ENCODE measurements at places on chromosomes 4 and X. TPM values are rescaled to one million over a fixed set of nuclear protein-coding genes. Genes with fewer than 3 reads are reported as not detected.

Gene AIFM1
- 36.0 TPM for total RNA-seq

Gene TRO
- 12.2 TPM for total RNA-seq

Gene MUC7
- total RNA-seq = not detected

Gene CBR4
- total RNA-seq = 9.9 TPM

Gene FAM47E
- not detected for total RNA-seq

Gene IL13RA2
- 5.3 TPM for total RNA-seq

Gene SSX2
- total RNA-seq = not detected

Gene SYTL5
- total RNA-seq = 0.19 TPM

Gene ETNPPL
- total RNA-seq = not detected

Gene SPIN2A
- total RNA-seq = 0.12 TPM

Gene STIM2
- total RNA-seq = 17.1 TPM

Gene GAGE1
- total RNA-seq = not detected

DNA sequence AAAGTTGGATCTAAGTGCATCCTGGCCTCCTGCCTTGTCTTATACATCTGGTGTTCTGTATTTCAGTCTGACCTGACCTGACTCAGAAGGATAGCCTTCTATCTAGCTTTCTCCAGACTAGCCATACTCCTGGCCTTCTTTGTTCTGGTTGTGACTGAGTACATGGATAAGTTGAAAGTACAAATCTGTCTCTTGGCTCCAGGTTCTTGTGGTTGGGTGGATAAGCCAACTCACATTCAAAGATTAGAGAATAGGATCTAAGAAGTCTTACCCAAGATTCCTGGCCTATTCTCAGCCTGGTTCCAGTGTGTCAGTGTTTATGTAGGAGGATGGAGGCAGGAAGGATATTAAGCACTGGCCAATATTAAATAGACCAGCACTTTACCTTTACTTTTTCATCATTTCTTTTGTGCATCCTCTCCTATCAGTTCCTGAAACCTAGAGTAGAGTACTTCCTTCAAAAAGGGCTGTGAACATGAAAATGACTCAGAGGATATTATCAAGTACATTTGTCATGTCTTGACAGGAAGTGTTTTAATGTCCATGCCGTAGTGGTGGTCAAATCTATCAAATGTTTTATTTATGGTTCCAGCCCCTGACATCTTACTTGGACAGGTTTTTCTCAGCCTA, 123.5 kb downstream of the IL15 start:
- DNase-seq = no peak
- H3K36me3 ChIP-seq = no peaks in the 10 kb centered on the region
- H3K4me1 ChIP-seq = peaks cover 13% of the 10 kb centered on the region
- no peak overlapping the region for H3K27ac ChIP-seq
- H3K27me3 ChIP-seq = no peaks in the 10 kb centered on the region
- no peak overlapping the region for H3K4me3 ChIP-seq

DNA sequence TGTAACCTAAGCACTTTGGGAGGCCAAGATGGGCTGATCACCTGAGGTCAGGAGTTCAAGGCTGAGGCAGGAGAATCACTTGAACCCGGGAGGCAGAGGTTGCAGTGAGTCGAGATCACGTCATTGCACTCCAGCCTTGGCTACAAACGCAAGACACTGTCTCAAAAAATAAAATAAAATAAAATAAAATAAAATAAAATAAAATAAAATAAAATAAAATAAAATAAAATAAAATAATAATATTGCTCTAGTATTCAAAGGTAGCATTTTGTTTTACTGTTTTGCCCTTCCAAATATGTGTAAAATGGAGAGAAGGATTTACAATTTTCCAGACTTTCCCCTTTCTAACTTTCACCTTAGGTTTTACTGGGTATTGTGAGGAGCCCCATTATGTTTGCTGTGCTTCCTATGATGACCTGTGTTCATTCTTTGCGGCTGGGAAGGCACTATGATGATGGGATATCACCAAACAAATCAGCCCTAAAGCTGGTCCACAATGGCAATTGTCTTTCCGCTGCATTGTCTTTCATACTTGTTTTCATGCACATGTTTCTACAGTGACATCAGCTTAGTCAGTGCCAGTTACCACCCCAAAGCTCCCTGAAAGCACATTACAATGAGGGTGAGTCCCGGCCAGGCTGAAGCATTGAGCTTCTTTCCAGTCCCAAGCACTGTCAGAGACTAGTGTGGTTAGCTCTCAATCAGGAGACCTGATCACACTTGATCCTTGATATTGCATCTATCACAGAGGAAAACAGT, 50.8 kb downstream of the DTHD1 start:
- H3K36me3 ChIP-seq = no peaks in the 10 kb centered on the region
- no peaks in the 10 kb centered on the region for H3K4me1 ChIP-seq
- no peak overlapping the region for H3K4me3 ChIP-seq
- H3K27me3 ChIP-seq = no peaks in the 10 kb centered on the region

GRCh38 chrX:68433155-68433980, at the start of gene OPHN1:
OPHN1 (minus strand) TSS chrX:68433495; CDS start chrX:68433020, 475 bp downstream.
- no peaks in the 10 kb centered on the region for H3K27me3 ChIP-seq
- peak within 1 kb of the TSS; percentile 97 for H3K27ac ChIP-seq
- peak; percentile 80 for DNase-seq
- H3K36me3 ChIP-seq = peaks cover 11% of the 10 kb centered on the region
- H3K4me3 ChIP-seq = peak within 1 kb of the TSS; percentile 93
- H3K4me1 ChIP-seq = peaks cover 56% of the 10 kb centered on the region

DNA sequence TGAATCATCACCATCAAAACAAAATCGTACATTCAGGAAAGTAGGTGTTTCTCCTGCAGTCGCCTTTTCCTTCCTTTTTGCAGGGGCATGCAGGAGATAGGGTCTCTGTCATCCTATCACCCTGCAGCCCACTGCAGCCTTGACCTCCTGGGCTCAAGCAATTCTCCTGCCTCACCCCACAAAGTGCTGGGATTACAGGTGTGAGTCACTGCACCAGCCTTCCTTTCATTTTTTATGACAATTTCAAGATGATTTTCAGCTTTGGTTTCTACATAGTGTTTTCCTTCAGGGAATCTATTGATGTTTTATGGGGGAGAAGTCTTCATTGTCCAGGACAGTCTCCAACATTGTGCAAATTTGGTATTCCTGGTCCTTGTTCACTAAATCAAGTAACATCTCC, 71.7 kb downstream of the USP38 start:
- no peak overlapping the region for H3K4me3 ChIP-seq
- H3K27ac ChIP-seq = no peak overlapping the region
- no peaks in the 10 kb centered on the region for H3K36me3 ChIP-seq
- H3K4me1 ChIP-seq = peaks cover 24% of the 10 kb centered on the region
- no peak for DNase-seq
- no peaks in the 10 kb centered on the region for H3K27me3 ChIP-seq

DNA sequence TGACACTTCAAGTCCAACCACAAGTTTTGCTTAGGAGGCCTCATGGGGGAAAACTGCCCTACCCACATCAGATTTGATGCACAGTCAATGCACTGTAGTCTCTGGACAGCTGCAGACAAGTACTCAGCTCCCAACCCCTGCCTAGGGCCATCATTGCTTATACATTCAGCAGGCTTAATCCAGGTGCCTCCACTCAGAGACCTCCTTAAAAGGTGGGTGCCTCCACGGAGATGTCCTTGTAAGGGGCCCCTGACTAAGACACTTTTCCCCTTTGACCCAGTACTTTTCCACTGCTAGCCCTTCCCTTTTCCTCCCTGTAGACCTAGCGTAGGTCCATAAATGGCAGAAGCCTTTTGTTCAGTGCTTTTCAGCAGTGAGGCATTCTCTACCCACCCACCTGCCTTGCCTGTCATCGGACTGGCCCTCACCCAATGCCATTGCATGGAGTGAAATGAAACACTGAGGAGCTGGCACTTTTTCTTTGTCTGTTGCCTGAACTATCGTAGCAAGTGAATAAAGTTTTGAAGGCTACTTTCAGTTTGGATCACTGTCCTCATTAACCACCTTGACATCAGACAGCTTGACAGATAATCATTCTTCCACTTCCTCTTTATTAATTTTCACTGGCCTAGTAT, 23.8 kb upstream of the PLK4 start:
- H3K4me3 ChIP-seq = peak overlapping the region; percentile 68
- no peaks in the 10 kb centered on the region for H3K27me3 ChIP-seq
- peak; percentile 84 for DNase-seq
- H3K36me3 ChIP-seq = peaks cover 54% of the 10 kb centered on the region
- peaks cover 25% of the 10 kb centered on the region for H3K4me1 ChIP-seq

GRCh38 chr4:18127030-18127429, 105.5 kb upstream of the LCORL start:
- H3K27me3 ChIP-seq = no peaks in the 10 kb centered on the region
- no peaks in the 10 kb centered on the region for H3K36me3 ChIP-seq
- H3K4me3 ChIP-seq = no peak overlapping the region
- H3K27ac ChIP-seq = no peak overlapping the region

DNA sequence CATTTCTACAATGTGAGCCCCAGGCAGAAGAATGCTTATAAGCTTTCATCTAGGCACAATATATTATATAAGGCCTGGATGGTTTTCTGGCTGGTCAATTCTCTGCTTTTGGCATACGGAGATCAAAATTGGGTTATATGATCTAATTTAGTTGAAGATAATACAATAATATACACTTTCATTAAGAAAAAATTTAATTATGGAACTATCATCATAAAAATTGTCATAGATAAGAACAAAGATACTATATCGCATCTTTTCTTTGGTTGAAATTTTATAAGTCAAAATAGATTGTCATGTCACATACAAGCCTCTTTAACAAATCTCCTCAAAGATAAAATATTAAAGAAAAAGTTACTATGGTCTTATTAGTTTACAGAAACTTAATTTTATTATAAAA, 17.1 kb downstream of the DMD start:
- H3K27ac ChIP-seq = no peak overlapping the region
- no peaks in the 10 kb centered on the region for H3K27me3 ChIP-seq
- DNase-seq = no peak
- H3K4me3 ChIP-seq = no peak overlapping the region
- H3K4me1 ChIP-seq = no peaks in the 10 kb centered on the region
- no peaks in the 10 kb centered on the region for H3K36me3 ChIP-seq

DNA sequence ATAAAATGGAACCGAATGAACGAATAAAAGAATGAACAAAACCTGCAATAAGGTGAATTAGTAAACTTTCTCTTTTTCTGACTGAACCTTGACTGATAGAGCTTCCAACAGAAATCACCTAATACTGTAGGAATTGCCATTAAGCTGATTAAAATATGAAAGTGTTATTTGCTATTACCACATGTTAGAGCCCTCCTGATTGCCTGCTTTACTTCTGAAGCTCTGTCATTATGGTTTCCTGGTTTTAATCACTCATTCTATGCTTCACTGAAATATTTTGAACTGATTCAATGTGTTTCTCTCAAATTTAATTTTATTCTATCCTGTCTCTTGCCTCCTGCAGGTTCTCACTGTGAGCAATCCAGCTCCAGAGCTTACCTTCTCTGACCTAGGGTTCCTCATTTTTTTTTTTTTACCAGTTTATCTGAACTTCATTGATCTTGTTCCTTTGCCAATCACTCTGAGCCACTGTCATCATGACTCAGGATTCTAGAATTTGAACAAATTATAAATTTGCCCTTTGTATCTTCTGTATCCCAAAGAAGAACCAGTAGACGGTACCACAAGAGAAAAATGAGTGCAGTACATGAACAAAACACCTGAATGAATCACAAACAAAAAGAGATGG, 48.1 kb upstream of the UGT2B15 start:
- no peaks in the 10 kb centered on the region for H3K36me3 ChIP-seq
- no peak for DNase-seq
- H3K27me3 ChIP-seq = no peaks in the 10 kb centered on the region
- H3K4me1 ChIP-seq = no peaks in the 10 kb centered on the region

- no peaks in the 10 kb centered on the region for H3K27me3 ChIP-seq
- peak overlapping the region; percentile 95 for H3K4me3 ChIP-seq
- DNase-seq = peak; percentile 26
These were observed 645 bp upstream of the RAB28 start for GRCh38 chr4:13484749-13485221.

DNA sequence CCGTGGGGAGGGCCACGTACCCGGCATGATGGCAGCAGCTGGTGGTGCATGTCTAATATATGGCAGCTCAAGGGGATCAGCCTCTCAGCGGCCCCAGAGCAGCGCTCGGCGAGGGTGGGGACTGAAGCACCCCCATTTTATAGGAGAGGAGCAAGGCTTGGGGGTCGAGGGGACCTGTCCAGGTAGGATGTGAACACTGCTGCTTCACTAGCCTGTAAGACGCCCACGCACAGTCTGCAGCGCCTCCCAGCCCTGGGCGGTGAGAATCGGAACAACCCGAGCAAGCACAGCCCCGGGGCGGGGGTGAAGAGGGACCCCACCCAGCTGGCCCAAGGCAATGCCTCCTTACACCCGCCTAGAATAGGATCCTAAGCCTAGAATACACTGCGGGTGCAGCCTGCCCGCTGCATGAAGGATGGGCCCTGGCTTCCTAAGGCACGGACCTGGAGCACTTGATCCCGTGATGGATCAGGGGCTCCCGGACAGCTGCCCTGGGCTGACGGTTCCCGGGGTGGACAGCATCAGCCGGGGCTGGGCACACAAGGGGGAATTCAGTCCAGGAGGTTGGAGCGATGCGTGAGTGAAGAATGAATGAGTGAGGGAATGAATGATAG, 17.6 kb downstream of the ADRA2C start:
- no peak overlapping the region for H3K4me3 ChIP-seq
- no peak overlapping the region for H3K27ac ChIP-seq
- H3K36me3 ChIP-seq = no peaks in the 10 kb centered on the region
- no peak for DNase-seq

GRCh38 chr4:57023104-57023503, 44.4 kb downstream of the POLR2B start:
- peaks cover 61% of the 10 kb centered on the region for H3K36me3 ChIP-seq
- DNase-seq = peak; percentile 96
- H3K4me1 ChIP-seq = peaks cover 74% of the 10 kb centered on the region
- H3K4me3 ChIP-seq = peak overlapping the region; percentile 29

DNA sequence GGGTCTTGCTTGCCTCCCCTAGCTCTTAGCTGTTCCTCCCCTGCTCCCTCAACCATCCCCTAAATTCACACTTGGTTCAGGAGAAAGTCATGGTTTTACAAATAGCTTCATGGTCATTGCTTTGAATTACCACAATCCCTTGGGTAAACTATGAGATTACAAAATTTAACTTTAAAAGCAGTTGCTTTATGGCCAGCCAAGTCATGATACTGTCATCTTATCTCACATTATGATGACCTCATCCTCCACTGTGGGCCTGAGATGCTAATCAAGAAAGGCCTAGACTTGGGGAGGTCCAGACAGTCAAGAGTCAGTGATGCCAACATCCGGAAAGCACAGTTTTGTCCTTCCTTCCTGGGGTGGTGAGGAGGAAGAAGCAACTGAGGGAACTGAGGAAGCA, 10.5 kb upstream of the FGF16 start:
- peaks cover 45% of the 10 kb centered on the region for H3K4me1 ChIP-seq
- no peaks in the 10 kb centered on the region for H3K36me3 ChIP-seq
- H3K27me3 ChIP-seq = no peaks in the 10 kb centered on the region
- peak overlapping the region; percentile 87 for H3K27ac ChIP-seq
- peak; percentile 68 for DNase-seq
- peak overlapping the region; percentile 62 for H3K4me3 ChIP-seq

GRCh38 chrX:136858007-136858756, 22.3 kb downstream of the RBMX start:
- H3K4me1 ChIP-seq = no peaks in the 10 kb centered on the region
- DNase-seq = no peak
- H3K27ac ChIP-seq = no peak overlapping the region

DNA sequence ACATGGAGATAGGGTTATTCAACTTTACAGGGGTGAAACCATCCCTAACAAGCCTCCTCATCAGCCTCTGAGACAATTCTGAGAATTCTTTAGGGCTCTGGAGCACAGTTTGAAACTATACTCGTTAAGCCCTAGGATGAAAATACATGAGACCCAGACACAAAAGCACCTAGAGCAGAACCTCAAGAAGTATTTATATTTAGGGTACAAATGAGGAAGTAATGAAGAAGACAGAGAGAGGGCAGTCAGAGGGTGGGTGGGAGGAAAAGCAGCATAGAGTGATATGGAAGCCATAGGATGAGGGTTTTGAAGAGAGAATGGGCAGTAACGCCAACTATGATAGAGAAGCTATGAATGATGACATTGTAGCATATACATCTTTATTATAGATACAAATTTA, 250.3 kb downstream of the DCLK2 start:
- DNase-seq = no peak
- peaks cover 20% of the 10 kb centered on the region for H3K4me1 ChIP-seq
- H3K36me3 ChIP-seq = no peaks in the 10 kb centered on the region
- H3K27me3 ChIP-seq = no peaks in the 10 kb centered on the region
